ENCODE measurements at places on chromosomes 7 and 10.

GRCh38 chr7:94391726-94392392 lies 2.8 kb upstream of the COL1A2 start:
- no peak for DNase-seq
- no peaks in the 10 kb centered on the region for H3K36me3 ChIP-seq
- H3K4me1 ChIP-seq = peaks cover 12% of the 10 kb centered on the region
- H3K4me3 ChIP-seq = no peak overlapping the region

- H3K4me1 ChIP-seq = no peaks in the 10 kb centered on the region
- no peak overlapping the region for H3K4me3 ChIP-seq
- no peak overlapping the region for H3K27ac ChIP-seq
- H3K36me3 ChIP-seq = no peaks in the 10 kb centered on the region
- no peaks in the 10 kb centered on the region for H3K27me3 ChIP-seq
These were observed 811.2 kb downstream of the TYW1 start for GRCh38 chr7:67807826-67808225.

GRCh38 chr10:31263903-31264302 lies 55.1 kb upstream of the ZEB1 start:
- no peaks in the 10 kb centered on the region for H3K36me3 ChIP-seq
- H3K4me1 ChIP-seq = no peaks in the 10 kb centered on the region
- H3K27me3 ChIP-seq = no peaks in the 10 kb centered on the region
- H3K27ac ChIP-seq = no peak overlapping the region
- no peak for DNase-seq
- no peak overlapping the region for H3K4me3 ChIP-seq

- H3K4me1 ChIP-seq = no peaks in the 10 kb centered on the region
- H3K27me3 ChIP-seq = no peaks in the 10 kb centered on the region
- H3K4me3 ChIP-seq = no peak overlapping the region
- DNase-seq = no peak
These were observed 255.1 kb downstream of the DOCK4 start for GRCh38 chr7:111951052-111951451.

DNA sequence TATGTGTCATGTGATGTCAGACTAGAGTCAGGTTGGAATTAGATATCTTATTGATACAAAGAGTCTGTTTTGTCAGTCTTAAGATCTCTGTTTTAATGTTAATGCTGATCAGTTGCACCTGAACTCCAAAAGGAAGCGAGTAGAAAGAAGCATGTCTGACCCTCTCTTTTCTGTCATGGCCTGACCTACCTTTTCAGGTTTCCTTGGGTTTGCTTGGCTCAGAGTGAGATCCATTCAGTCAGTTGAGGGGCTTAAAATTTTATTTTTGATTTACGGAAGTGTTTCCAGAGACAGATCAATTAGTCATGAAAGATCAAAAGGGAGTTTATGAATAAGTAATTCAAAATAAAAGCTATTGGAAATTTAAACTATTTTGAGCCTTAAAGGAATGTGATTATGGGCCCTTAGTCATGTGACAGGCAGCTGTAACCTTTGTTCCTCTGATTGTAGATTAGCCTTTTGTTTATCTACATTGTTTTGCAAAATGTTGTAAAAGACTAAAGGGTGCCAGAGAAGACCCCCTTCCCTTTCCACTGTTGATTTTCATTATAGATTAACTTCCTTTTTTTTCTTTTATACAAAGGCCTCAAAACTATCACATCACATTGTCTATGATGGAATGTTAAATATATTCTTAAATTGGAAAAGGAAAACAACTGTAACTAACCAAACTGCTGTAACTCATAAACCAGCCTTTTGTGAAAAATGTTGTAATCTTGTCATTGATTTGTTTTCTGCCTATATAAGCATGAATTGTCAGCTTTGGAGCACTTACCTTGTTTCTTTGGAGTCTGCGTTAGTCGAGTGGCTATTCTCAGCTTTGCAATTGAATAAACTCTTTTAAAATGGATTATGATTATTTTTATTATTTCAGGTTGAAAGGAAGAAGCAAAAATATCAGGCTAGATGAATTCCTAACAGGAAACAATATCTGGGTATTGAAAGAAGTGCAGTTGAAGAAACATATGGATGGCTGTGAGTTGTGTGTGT lies 195.5 kb upstream of the MBL2 start:
- DNase-seq = no peak
- H3K4me1 ChIP-seq = no peaks in the 10 kb centered on the region
- H3K27me3 ChIP-seq = no peaks in the 10 kb centered on the region

DNA sequence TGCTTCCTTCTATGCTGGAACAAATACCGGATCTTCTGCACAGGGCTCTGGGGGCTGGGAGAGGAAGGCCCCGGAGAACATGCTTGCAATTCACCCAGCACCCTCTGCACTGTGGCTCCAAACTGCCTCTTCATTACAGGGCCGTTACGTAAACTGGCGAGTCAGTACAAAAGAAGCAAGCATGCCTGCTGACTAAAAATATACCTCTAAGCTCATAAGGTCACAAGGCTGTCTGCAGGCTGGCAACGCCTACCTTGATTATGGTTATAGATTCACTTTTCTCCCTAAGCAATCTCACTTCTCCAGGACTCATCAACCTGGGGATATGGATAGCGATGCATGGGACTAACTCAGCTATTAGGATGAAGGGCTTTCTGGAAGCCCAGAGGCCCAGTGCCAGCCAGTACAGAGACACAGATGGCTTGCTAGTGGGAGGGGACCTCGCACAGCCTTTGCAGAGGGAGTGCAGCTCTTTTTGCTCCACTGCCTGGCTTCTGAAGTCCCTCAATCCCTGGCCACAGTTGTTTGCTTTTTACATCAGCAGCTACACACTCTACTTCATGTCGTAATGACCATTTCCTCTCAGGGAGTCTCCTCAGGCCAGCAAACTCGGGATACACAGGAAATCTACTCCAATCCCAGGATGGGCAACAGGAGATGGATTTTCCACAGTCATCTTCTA lies 96.1 kb downstream of the SH3PXD2A start:
- peaks cover 63% of the 10 kb centered on the region for H3K4me1 ChIP-seq
- H3K4me3 ChIP-seq = no peak overlapping the region
- peak overlapping the region; percentile 19 for H3K27ac ChIP-seq
- H3K27me3 ChIP-seq = no peaks in the 10 kb centered on the region
- peak; percentile 16 for DNase-seq
- H3K36me3 ChIP-seq = no peaks in the 10 kb centered on the region

DNA sequence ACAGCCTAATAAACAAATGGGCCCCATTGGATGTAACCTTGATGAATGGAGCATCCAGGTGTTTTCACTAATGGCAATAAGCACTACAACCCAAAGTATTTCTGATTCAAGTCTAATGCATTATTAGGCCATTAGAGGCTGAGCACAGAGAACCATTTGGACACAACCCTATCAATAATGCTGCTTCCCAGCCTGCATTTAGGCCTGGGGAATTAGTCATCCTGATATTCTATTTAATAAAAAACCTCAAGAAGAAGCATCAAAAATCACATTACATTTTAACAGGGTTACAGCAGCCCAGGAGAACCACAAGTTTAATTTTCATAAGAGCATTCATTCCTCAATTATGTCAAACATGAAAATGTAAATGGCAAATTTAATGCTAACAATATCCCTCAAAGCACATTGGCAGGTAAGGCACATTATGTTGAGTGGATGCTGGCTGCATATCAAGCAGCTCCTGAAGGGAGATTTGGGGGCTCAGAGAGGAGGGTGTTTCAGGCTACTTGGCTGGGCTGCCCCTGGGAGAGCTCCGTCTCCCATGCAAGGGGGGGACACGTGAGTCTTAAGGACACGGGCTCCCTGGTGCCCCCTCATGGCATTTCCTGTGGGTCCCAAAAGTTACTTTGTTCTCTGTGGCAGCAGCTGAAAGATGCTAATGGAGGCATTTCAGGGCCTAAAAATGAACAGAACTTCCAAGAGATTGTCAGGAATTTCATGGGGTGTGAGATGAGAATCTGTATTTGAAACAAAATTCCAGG lies 143.4 kb downstream of the HERPUD2 start:
- DNase-seq = no peak
- no peaks in the 10 kb centered on the region for H3K4me1 ChIP-seq
- H3K27me3 ChIP-seq = peaks cover 4% of the 10 kb centered on the region

DNA sequence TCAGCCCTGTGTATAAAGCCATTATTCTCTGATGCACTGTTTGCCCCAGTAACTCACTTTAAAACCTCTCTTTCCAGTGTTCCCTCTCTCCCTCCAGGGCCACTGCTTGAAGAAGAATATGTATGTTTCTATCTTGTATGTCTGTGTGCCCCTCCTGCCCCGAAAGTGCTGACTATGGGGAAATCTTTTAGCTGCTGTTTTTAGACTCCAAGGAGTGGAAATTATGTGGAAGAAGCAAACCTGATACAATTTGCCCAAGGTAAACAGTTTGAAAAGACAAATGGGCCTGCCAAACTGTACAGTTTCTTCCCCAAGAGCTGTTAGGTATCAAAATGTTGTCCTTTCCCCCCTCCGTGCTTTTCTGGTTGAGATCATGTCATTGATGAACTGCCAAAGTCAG lies 3.4 kb downstream of the ADRA2A start:
- peaks cover 28% of the 10 kb centered on the region for H3K4me1 ChIP-seq
- H3K27ac ChIP-seq = no peak overlapping the region
- H3K4me3 ChIP-seq = no peak overlapping the region
- DNase-seq = no peak
- H3K36me3 ChIP-seq = no peaks in the 10 kb centered on the region
